Activated CD8-positive, alpha-beta memory T cell treated with anti-CD3 and anti-CD28 coated beads for 1 hour (primary cell): ENCODE measurements at places on chromosomes 13 and 19.
A peak's percentile ranks its signal among the peaks of the same experiment; 100 is the strongest.

DNA sequence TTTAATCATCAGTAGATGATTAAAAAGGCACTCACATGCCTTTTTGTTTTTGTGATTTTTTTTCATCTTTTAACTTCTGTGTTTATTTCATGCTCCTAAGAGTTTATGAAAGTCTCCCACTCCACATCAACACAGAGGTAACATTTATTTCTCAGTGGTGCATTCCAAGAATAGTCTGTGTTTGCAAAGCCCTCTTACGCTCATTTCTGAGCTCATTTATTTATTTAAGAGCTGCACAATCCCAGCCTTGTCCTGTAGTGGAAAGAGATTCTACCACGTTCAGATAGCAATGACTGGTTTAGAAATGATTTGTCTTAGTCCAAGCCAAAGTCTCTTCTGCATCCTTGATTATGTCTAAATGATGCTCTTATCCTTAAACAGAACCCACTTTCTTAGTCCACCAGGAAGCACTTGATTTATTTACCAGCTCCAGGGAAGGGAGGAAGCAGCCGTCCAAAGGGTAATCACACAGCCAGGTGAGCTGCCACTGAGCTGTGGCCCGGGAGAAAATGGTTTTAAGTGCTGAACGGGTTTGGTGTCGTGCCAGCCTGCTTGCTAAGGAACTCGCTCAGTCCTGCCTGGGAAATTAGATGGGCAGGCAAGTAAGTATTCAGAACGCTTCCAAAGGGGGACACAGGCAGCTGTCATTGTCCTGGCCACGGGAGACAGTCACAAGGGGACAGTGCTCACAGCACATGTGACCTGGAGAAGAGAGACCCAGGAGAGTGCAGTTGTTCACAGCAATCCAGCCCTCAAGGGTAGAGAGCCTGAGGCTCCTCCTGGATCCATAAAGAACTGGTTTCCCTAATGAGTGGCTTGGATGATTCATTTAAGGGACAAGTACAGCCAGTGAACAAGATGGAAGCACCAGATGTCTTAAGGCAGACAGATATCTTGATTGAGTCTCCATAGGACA is 131.8 kb upstream of the WASF3 start:
- no peak for DNase-seq

GRCh38 chr19:15871570-15871969 is 26.3 kb downstream of the CYP4F2 start:
- DNase-seq, result no peak

DNA sequence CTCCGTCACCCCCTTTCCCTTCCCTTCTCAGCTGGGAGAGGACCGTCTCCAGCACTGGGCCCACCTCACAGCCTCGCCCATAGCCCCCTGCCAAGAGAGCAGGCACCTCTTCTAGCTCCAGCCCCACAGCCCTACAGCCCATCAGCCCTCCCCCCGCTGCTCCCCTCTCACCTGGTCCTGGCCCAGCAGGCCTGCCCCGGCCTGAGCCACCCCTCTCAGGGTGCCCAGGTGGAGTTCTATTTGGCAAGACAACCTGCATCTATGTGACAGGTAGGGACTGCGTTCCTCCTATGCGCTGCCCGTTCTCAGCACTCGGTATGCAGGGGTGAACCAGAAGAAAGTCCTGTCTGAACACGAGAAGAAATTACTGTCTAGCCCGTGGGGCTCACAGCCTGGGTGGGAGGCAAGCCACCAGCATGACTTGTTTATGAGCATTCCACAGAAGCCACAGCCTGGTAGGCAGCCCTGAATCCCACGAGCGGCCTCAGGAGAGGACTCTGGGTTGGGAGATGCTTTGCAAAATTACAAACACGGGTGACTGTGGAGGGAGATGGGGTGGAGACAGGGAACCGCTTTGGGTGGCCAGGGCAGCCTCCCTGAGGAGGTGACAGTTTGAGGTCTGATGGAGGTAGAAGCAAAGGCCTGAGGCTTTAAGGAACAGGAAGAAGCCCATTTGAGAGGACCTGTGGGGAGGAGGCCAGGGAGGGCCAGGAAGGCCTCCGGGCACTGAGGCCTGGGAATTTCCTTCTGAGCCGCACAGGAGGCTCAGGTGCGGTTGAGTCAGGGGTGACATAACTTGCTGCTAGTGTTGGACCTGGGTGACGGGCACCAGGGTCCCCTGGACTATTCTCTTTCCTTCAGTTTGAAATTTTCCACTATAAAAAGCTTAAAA is 1.2 kb upstream of the PLEKHF1 start:
- no peak for DNase-seq

GRCh38 chr13:53010374-53011105 is 18.1 kb upstream of the OLFM4 start:
- no peak for DNase-seq

DNA sequence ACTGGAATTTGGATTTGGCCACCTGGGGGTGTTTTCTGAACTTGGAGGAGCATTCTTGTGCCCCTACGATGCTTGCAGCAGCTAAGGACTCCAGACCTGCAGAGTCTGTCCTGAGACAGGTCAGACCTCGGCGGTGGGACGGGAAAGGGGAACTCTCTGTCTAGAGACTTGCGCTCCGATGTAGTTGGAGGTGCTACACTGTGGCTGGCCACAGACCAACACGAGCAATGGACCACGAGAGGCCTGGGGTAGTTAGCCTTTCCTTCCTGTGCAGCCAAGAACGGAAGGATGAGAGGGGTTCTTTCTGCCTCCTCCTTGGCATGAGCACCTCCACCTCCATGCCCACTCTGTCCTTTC is 5.9 kb upstream of the GRAMD1A start:
- DNase-seq, result no peak

- DNase-seq, result peak; percentile 3
These were observed 60.4 kb upstream of the OLFM4 start for GRCh38 chr13:52968074-52968700.

DNA sequence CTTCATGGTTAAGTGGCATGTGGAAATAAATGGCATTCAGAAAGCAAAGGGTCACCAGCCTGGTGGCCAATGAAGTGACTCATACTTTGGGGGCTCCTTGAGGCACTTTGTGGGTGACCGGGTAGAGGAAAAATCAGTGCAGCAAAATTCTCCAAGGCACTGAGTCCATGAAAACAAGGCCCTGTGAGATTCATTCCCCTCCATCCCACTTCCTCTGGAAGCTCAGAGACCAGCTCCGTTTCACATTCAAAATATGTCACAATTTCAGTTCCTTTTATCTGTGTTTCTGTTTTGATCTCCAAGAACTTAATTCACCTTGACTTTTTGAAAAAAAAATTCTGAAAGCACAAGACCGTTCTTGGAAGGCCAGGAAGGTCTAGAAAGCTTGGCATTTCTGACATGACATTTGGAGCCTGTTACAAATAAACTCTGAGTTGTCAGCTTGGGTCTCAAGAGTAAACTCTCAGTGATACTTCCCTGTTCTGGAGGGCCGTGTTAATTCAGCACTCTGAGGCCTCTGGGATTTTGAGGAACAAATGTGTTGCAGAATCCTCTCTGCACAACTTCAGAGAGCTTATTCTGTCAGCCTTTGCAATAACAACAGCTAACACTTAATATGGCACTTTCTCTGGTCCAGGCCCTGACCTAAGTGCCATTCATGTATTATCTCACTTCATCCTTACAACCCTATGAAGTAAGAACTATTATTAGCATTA is 6.8 kb downstream of the CYSLTR2 start:
- DNase-seq, result no peak

- no peak for DNase-seq
These were observed at the start of gene LRG1 for GRCh38 chr19:4539693-4540581. Gene LRG1, minus strand, starts transcription at chr19:4540036. Its CDS starts 23 bp downstream, at chr19:4540013.

DNA sequence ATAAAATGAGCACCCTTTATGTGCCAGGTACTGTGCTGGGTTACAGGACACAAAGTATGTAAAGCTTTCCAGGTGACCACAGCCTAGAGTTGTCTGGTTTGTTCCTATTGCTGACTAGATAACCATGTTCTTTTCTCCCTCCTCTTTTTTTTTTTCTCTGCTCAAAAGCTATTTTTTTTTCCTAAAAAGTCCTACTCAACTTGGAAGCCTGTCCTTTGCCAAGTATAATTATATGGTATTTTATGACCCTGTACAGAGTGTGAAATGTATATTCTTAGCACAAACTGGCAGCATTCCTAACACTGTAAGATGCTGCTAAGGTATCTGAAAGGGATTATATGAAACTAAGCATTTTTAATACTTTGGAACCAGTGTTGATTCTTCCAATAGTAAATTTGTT is 171.0 kb downstream of the GPC6 start:
- no peak for DNase-seq

DNA sequence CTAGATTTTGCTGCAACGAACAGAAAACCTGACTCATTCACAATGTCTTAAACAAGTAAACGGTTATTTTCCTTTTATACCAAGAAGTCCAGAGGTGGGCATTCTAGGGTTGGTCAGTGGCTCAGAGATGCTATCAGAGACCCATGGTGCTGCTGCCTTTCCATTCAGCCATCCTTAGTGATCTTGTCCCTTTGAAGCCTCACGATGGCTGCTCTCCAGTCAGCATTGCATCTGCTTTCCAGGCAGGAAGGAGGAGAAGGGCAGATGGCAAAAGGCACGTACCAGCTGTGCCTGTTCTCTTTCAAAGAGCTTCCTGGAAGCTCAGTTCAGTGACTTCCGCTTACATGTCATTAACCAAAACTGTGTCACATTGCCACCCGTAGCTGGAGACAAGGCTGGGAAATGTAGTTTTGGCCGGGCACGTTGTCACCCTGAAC is 30.1 kb downstream of the WDFY2 start:
- DNase-seq, result peak; percentile 13

DNA sequence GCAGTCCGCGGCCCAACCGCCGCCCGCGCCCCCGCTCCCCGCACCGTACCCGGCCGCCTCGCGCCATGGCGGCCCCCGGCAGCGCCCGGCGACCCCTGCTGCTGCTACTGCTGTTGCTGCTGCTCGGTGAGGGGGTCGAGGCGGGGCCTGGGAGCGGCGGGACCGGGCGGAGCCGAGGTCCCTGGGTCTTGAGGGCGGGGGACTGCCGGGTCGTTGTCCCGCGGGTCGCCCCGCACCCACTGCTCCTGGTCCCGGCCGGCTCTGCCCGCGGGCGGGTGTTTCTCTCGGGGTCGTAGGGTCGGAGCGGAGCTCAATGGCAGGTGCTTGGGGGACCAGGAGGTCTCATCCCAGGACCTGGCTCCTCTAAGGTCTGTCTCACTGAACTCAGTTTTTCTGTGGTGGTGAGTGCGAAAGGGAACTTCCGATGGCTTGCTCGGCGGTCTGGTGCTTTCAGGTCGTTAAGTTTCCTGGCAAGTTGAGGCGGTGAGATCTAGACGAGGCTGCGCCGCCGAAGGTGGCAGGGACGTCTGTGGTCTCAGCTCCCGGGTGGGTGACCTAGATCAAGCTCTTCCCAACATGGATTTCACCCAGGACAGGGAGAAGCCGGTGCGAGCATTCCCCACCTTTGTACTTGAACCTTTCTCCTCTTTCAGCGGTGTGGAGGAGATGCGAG is 467 bp downstream of the LAMP1 start:
- peak; percentile 32 for DNase-seq

DNA sequence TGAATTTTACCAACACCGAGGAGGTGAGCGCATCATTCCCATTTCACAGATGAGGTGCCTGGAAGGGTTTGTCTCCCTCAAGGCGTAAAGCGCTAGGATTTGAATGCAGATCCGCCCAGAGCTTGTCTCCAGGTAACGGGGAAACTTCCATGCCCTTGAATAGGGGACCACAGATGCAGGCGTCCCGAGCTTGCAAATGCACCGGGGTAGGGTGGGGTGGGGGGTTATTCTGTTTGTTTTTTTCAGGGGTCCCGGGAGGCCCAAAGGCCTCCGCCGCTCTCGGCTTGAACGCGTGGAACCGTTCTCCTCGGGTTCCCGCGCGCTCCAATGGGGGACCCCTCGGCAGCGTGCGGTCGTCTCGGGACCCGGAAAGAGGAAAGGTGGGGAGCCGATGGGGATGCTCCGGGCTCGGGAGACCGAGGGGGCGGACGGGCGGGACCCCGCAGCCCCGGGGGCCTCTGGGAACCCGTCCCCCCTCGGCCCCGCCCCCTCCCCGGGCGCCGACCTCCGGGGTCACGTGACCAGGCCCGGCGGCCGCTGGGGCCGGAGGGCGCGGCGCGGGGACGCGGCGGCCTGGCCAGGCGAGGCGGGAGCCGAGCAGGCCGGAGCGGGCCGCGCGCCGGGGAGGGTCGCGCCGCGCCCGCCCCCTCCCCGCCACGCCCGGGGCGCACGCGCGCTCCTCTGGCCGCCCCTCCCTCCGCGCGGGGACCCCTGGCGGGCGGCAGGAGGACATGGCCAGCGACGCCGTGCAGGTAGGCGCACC is at the start of gene PKN1:
Gene PKN1, plus strand, starts transcription at position 516 of the 763 bp plus-strand sequence. Its CDS starts 216 bp downstream, at position 732.
- no peak for DNase-seq

- no peak for DNase-seq
These were observed 115.9 kb downstream of the RFC3 start for GRCh38 chr13:33933810-33934209.

DNA sequence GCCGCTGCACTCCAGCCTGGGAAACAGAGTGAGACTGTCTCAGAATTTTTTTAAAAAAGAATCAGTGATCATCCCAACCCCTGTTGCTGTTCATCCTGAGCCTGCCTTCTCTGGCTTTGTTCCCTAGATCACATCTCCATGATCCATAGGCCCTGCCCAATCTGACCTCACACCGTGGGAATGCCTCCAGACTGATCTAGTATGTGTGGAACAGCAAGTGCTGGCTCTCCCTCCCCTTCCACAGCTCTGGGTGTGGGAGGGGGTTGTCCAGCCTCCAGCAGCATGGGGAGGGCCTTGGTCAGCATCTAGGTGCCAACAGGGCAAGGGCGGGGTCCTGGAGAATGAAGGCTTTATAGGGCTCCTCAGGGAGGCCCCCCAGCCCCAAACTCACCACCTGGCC is at the start of gene KLK2:
Gene KLK2, plus strand, starts transcription at position 384 of the 400 bp plus-strand sequence. CDS start 35 bp downstream, outside the sequence.
- no peak for DNase-seq

DNA sequence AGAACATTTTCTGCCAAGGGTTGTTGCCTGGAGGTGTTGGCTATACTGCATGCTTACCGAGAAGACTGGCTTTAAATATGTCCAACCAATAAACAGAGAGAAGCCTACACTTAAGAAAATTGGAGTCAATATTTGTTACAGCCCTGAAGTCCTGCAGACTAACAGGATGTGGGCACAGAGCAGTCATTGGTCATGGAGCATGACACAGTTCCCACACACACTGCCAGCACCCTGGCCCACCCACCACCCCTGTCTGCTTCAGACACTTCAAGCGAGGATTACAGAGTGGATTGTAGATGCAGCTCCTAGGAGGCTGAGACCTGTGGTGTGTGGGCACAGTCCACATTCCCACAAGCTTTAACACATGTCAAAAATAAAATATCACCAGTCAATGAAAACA is 21.0 kb upstream of the SERP2 start:
- no peak for DNase-seq

GRCh38 chr19:11324079-11324661 is 15.3 kb downstream of the RAB3D start:
- DNase-seq, result no peak
